ENCODE measurements at places on chromosomes 2 and 18. TPM values are rescaled to one million over a fixed set of nuclear protein-coding genes. Genes with fewer than 3 reads are reported as not detected.
A peak's percentile ranks its signal among the peaks of the same experiment; 100 is the strongest.

- DNase-seq: no peak
Measured at GRCh38 chr2:2328848-2329247, 2.2 kb downstream of the MYT1L start.

- no peak for DNase-seq
Measured at GRCh38 chr2:232744963-232745362, 31.4 kb downstream of the KCNJ13 start.

- no peak for DNase-seq
Measured at GRCh38 chr2:11775384-11775783, 29.0 kb downstream of the LPIN1 start.

DNA sequence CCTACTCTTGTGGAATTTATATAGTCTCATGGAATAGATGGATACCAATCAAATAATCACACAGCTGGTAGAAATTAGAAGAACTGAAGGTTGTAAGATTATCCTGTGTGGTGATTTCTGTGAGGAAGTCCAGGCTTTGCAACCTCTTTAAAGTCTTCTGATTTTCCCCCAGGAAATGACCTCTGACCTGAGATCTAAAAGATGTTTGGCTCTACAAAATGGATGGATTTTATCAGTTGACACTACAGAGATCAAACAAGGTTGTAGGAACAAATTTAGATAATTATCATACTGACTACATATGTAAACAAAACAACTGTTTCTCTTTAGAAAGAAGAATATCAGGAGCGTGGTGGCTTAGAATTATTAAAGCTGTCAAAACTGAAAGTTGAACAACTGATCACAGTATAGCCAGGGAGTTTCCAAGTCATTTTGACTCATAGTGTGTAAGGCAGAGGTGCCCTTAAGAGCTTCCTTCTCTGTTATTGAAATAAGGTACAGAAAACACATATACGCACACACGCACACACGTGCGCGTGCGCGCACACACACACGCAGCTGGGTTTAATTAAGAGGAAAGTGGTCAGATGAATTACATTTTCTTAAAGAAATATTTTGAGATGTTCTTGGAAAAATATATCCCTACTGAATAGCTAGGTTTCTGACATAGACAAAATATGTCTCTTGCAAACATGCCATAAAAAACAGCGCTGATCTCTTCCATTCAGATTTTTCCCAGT is 35.5 kb upstream of the PELI1 start:
- DNase-seq: no peak

GRCh38 chr2:204108330-204108751 is 171.8 kb downstream of the ICOS start:
- DNase-seq: no peak

DNA sequence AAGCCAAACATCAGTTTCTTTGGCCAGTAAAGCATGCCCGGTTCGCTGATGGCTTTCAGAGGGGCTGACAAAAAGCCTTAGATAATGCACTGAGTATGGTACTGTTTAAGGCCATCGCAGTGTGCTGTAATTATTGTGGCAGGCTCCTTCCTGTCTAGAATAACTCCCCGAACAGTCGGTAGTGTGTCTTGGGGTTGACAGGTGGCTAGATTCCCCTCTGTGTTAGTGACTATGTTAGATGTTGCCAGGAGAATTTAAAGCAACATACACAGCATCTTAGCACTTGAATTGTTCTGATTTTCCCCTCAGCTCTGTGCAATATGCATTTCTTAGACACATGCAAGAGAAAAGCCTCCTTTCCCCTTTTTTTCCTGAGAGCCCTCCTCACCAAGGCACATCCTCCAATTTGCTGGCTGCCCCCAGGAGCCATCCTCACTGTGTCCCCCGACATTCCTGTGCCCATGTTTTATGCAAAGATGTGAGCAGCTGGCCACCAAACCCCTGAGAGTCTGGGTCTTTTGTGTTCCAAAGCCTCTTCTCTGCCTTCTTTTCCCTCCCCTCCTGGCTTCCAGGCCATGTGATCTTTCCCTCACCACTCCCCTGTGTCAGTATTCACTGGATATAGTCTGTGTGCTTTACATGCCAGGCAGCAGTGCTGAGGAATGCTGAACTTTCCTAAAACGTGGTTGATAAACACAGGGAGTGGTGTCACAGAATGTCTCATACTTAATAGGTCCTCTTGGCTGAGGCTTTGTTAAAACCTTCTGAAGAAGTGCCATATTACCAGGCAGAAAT is 331.5 kb downstream of the HRH4 start:
- DNase-seq: no peak

DNA sequence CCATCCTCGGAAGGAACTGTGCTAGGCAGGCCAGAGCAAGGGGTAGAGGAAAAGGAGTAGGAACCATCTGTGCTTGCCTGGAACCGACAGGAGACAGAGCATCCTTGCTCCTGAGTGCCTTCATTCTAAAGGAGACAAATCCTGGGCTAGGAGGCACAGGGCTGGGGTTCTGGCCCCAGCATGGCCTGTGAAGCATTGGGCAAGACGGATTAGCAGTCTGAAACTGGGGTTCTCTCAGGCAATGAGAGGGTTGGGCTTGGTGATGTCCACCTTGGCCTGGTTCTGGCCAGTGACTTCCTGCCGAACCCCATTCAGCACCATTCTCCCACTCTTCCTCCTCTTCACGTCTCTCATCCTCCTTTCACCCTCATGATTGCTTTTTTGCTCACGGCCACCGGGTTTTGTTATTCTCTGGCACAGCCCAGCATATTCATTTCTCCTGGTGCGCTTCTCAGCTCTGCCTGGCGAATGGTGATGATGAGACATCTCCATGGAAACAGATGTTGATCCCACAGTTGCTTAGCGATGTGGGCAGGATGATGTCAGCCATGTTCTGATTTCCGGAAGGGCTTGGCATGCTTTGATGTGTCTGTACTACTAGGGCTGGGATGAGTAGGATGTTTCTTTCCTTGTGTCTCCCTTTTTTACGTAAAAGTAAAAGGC is 127.7 kb downstream of the CAPN13 start:
- no peak for DNase-seq

DNA sequence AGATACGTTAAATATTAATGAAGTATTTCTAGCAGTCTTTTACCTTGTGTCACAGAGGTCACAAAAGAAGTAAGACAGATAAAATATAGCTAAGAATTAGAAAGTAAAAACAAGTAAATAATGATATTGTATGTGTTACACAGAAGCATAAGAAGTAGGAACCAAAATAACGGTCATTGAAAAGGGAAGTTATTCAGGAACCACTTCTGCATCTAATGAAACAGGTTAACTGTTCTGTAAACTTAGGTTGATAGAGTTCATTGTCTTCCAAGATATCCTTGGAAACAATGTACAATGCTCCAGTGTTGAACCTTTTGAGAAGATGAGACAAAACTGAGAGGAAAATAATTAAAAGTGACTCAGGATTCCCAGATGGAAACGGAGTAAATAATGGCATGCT is 57.1 kb upstream of the CD302 start:
- DNase-seq: no peak

GRCh38 chr18:33556846-33557245 is 21.2 kb upstream of the ASXL3 start:
- DNase-seq: no peak

- no peak for DNase-seq
Measured at GRCh38 chr18:55048892-55049291, 89.6 kb upstream of the CCDC68 start.

DNA sequence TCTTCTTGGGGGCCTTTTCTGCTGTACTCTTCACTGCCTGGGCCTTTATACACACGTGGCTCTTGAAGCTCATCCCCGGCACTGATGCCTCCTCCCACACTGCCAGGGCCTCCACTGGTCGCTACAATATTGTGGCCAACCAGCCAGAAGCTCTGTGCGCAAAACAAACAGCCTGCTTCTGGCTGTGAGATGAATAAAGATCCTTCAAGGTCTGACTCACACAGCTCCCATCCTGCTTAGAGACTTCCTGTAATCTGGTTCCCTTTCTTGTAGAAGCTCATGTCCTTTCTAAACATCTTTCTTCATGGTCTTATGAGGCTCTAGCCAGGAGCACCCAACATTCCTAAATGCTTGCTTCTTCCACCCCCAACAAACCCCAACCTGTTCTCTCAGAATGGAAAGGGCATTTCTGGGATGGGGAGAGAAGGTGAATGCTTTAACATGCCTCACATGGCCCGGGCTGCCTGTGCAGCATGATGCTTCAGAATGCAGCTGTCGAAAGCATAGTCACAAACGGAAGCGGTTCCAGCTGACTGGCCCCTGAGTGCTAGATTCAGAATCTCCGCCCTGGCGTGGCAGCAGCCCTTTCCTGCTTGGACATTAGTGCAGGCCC is 24.6 kb downstream of the NRP2 start:
- DNase-seq: peak; percentile 50

GRCh38 chr2:233780771-233781170 is 2.6 kb downstream of the MROH2A start:
- no peak for DNase-seq

- no peak for DNase-seq
Measured at GRCh38 chr2:23788100-23788499, 138.8 kb downstream of the ATAD2B start.

DNA sequence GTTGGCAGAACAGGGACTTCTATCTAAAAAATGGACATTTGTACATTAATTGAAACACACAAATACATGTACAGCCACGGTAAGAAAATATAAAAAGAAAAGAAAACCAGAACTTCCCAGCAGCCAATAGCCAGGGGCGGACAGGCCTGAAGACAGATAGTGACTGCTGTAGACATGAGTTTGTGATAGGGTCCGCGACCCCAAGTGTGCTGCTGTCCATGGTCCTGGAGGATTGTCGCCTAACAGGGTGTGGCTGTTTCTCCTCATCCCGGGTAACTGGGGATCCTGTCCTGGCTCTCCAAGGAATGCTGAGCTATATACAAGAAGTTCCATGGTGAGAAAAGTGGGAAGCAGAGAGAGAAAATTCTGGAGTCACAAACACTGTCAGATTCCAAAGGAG is 266.5 kb upstream of the SALL3 start:
- no peak for DNase-seq

DNA sequence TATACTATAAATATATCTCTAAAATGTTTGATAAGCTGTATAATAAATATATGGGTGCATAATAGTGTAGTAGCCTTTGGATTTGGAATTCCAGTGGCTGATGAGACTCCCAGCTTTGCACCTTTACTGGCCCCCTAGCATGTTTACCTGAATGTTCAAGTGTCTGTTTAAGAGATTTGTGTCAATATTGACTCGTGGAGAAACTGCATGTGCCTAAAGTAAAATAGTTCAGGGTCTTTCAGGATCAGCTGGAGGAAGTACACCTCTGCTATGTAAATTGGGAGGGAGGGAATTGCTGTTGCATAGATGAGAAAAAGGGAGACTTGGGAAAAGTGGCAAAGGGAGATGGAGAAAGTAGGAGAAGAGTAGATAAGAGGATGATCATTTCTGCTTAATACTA is 23.9 kb downstream of the ME2 start:
- DNase-seq: no peak

DNA sequence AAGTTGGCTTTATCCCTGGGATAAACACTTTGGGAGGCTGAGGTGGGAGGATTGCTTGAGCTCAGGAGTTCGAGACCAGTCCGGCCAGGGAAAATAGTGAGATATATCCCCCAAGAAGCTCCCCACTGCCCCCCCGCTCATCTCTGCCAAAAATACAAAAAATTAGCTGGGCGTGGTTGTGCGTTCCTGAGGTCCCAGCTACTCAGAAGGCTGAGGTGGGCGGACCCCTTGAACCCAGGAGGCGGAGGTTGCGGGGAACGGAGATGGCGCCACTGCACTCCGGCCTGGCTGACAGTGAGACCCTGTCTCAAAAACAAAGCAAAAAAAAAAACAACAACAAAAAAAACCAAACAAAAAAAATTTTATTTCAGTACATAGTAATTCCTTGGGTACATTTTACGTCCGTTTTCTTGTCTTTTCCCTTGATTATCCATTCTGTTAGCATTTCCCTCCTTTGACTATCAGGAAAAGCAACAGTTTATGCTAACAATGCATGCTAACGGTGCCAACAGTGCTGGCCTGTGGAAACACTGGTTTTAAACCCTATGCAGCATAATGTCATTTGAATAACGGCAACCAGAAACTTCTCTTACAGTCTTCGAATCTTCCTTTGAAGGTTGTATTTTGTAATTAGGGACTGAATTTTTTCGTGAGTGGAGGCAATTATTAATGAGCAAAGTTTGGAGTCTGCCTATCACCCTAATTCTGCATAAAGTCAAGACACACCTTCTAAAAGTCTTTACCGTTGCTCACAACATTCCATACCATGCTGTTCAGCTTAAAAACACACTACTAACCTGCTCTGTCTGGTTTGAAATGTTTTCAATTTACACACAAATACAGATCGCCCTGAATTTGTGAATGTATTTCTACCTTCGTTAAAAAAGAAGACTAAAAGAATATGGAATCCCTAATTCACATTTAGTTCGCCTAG is 721 bp upstream of the MIB1 start:
- no peak for DNase-seq

GRCh38 chr2:47715552-47715951 is 67.4 kb upstream of the MSH6 start:
- no peak for DNase-seq

DNA sequence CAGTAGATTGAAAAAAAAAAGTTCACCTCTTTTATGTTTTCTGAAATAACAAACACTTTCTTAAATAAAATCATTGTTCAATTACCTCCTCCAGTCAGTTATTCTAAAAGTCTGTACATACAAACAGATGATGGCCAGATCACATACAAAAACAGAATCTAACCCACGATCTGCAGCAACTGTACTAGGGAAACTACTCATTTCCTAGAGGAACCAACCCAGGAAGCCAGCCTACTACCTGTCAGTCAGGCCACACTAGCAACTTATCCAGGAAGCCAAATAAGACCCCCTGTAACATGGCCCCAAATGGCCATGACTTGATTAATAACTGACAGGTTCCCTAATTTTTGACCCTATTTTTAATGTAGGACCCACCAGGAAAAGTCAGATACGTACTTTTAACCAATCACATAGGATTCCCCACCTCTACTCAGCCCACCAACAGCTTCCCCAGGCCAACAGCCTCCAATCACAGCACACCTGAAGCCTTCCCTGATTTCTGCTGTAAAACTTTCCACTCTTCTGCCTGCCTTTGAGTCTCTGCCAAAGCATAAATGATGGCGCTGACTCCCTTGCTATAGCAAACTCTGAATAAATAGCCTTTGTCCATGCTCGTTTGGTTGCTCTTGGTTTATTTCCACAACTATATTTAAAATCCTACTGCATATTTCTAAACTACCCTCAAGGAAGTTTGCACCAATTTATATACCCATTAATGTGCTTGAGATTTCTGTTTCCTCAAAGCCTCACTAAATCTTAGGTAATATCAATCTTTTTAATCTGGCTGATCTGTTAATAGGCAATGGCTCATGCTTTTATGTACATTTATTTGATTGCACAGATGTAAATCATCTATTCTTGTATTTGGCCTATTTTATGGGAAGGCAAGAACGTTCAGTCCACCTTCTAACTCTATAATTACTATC is 486.4 kb downstream of the FBXO15 start:
- DNase-seq: no peak

- no peak for DNase-seq
Measured at GRCh38 chr18:25326361-25326952, 25.5 kb downstream of the ZNF521 start.

- DNase-seq: no peak
Measured at GRCh38 chr2:96243843-96244242, 22.0 kb downstream of the TMEM127 start.

The GALR1 gene
- not detected for total RNA-seq

The OSR1 gene
- total RNA-seq: not detected

The L3MBTL4 gene
- total RNA-seq: 0.55 TPM

The TSPYL6 gene
- not detected for total RNA-seq

The INO80C gene
- 14.6 TPM for total RNA-seq

The ZNF804A gene
- not detected for total RNA-seq

The AMER3 gene
- total RNA-seq: not detected

The ALK gene
- total RNA-seq: not detected

The CYTIP gene
- 596 TPM for total RNA-seq

The VWC2L gene
- total RNA-seq: not detected

The FMNL2 gene
- total RNA-seq: 0.34 TPM

Measured in activated naive CD4-positive, alpha-beta T cell treated with anti-CD3 and anti-CD28 coated beads, Interleukin-2, amount 50 U/mL, for 72 hours (primary cell).